ENCODE measurements at places on chromosomes 6 and 20.
A peak's percentile ranks its signal among the peaks of the same experiment; 100 is the strongest.

DNA sequence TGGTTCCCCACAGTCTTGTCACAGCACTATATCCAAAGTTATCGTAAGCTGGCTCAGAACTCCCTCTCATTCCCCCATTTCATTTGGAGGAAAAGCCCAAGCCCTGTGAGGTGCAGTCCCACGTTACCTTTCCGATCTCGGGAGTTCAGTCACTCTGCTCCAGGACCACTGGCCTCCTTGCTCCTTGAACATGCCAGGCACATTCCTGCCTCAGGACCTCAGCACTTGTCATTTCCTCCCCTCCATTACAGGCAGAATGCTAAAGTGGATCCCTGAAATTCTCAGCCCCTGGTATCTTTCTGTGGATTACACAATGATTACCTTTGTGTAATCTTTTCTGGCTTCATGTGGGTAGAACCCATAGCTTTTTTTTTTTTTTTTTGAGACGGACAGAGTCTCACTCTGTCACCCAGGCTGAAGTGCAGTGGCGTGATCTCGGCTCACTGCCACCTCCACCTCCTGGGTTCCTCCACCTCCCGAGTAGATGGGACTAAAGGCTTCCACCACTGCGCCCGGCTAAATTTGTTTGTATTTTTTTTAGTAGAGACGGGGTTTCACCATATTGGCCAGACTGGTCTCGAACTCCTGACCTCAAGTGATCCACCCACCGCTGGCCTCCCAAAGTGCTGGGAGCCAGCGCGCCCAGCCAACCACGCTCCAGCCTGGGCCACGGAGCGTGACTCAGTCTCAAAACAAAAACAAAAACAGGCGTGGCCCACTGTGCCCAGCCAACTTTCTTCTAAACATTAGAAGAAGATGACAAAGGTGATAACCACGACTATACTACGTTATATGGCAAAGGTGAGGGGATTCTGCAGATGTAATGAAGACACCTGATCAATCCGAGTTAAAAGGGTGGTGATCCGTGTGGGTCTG, 4.0 kb upstream of the OXT start:
- DNase-seq, result no peak

DNA sequence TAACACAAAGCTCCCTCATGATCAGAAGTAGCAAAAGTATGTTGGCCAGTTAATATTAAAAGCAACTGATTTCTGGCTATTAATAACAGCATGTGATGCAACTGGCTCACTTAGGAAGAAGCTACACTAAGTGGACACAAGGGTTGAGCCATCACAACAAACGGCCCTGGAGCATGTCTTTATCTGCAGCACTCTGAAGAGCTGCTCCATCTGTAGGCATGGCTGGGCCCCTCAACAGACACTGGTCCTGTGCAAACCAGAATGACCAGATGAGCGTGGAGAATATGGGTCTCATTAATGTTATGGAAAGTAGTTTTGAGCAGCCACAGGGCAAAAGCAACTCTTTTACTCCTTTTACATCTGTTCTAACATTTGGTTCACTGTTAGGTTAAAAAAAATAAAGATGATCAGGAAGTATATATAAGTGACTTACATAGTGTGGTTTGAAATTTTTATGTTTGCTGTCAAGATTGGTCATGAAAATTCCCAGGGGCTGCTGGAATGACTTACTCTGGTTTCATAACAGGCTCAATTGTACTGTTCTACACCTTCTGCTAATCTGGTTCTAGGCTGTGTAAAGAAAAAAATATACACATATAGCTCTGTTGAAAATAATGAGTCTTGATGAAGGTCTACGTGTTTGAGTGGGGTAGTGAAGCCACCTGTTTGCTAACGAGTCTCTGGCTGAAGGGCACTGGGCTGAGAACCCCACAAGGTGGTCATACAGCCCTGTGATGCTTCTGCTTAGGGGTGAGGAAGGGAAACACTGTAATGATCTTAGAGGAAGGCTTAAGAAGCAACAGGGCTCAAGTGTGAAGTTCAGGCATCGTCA, 58.1 kb downstream of the INSM1 start:
- no peak for DNase-seq

DNA sequence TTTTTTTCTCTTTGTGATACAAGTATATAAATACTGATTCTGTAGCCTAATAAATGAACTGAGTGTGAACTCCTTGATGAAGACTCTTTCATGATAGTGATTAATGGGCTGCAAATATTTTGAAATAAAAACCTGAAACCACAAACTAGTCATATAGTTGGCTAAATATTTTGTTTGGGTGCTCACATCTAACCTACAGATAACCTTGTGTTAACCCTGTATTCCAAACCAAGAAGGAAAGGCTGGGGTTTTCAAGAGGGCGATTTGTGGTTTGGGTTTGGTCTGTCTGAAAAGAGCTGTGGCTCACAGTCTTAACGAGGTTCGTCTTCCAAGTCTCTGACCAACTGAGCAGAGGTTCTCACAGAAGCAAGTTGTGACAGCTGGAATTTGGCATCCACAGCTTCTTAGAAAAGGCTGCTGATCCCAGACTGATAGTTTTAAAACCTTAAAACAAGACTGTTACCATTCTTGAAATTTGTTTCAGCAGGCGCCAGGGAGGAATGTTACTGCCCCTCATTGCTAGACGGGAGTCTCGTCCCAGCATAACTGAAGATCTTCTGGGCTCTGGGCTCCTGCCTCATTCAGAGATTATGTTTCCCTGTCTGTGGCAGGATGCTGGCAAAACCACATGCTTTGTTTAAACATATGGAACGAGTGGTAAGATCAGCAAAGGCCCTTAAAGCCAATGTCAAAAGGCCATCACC, 736.4 kb upstream of the MARCKS start:
- DNase-seq, result no peak

- peak; percentile 53 for DNase-seq
Measured at GRCh38 chr20:59145924-59146779, 17.5 kb upstream of the ZNF831 start.

GRCh38 chr20:48720256-48720985, 107.4 kb downstream of the PREX1 start:
- no peak for DNase-seq

Measured in T-cell (primary cell).